ENCODE measurements at places on chromosomes 1 and 21. TPM values are rescaled to one million over a fixed set of nuclear protein-coding genes. Genes with fewer than 3 reads are reported as not detected.

GRCh38 chr1:157782931-157783330 is 6.0 kb upstream of the FCRL2 start:
- no peak for DNase-seq

DNA sequence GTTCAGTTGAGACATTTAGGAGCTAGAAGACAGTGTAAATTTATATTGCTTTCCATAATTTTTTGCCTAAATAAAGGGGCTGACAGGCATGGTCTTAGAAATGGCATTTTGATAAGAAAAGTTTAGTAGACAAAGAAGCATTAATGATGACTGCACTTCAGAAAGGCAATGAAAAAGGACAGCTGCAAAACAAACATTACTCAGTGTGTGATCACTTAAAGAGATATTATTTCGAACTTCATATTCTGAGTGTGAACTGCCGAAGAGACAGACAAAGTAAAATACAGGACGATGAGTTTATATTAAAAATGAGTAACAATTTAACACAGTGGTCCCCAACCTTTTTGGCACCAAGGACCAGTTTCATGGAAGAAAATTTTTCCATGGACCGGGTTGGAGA is 243.1 kb downstream of the DPYD start:
- no peak for DNase-seq

Gene KLHDC9
- not detected for total RNA-seq

DNA sequence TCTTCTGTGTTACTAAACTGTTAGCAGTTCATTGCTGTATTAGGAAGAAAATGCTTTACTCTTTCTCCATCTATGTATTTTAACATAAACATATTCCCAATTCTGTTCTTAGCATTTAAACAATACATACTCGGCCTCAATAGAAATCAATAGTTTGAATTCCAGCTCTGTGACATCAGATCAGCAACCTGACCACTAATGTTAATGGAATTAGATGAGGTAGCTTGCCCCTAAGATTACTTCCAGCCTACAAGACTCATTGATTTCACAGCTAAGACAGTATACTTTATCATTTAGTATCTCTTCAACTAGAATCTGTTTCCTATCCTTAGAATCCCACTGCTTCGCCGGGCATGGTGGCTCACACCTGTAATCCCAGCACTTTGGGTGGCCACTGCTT is 38.9 kb downstream of the EPRS1 start:
- no peak for DNase-seq

Gene TGFB2
- 2.1 TPM for total RNA-seq
